Left lung (tissue), 14 donors: ENCODE measurements at places on chromosomes 1 and 21.

DNA sequence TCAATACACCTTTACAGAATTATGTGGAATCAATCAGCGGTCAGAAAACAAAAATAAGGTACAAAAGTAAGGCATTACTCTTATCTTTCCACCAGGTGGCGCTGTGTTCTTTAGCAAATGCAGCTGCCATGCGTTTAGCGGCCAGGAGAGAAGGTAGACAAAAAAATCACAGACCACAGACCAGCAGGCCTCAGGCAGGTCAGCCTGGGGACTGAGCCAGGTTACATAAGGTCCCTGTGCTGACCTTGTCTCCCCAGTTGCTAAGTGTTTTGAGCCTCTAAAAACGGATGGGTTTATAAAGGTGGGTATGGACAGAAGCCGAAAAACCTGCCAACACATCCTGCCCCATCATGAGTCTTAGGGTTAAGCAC is 2.8 kb downstream of the RGS16 start:
- H3K27ac ChIP-seq = no peak overlapping the region
- peak overlapping the region; percentile 57 for H3K4me3 ChIP-seq
- DNase-seq = no peak
- peaks cover 19% of the 10 kb centered on the region for H3K27me3 ChIP-seq
- H3K36me3 ChIP-seq = no peaks in the 10 kb centered on the region
- H3K4me1 ChIP-seq = peaks cover 50% of the 10 kb centered on the region

GRCh38 chr1:36476945-36477344 is 5.8 kb downstream of the CSF3R start:
- H3K4me3 ChIP-seq = no peak overlapping the region
- no peak for DNase-seq
- peaks cover 74% of the 10 kb centered on the region for H3K4me1 ChIP-seq
- no peak overlapping the region for H3K27ac ChIP-seq
- no peaks in the 10 kb centered on the region for H3K27me3 ChIP-seq

DNA sequence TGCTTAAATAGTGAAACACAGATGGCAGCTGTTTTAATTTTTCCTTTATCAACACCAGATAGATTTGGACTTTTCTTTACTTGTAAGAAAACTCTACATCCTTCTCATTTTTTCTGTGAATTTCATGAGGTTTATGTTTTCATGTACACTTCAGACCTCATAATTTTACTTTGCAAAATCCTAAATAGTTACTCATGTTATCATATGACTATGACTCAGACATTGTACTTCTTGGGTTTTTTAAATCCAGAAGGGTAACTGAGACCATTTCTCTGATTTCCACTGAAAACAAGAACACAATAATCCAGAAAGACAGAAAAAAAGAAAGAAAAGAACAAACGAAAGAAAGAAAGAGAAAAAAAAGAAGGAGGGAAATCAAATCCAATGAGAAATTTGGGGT is 1021.6 kb downstream of the NCAM2 start:
- no peak overlapping the region for H3K27ac ChIP-seq
- no peaks in the 10 kb centered on the region for H3K27me3 ChIP-seq
- H3K36me3 ChIP-seq = no peaks in the 10 kb centered on the region
- no peaks in the 10 kb centered on the region for H3K4me1 ChIP-seq
- no peak overlapping the region for H3K4me3 ChIP-seq
- DNase-seq = no peak

DNA sequence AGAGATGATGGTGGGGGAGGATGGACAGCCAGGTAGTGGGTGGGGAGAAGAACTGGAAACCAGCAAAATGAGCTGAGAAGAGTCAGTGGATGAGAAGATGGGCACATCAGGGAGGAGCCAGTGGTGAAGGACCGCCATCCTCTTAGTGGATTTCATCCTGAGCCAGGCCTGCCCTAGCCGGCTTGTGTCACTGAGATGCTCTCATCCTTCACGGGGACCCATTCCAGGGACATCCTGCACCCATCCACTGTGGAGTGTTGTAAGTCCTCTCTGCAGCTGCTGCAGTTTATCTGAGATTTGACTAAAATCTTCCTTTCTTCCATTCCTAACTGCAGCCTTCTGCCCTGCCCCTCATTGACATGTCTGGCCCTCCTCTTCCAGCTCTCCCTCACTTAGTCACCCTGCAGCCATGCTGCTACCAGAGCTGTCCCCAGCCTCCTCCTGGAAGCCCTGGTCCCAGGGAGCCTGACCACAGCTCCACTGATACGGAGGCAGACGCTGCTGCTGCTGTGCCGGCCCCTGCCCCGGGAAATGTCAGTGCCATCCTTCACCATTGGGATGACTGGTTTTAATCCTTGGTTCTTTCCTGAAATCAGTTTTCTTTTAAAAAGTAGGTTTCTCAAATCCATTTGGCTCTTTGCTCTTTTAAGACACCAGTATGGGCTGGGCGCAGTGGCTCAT is 33.2 kb downstream of the STUM start:
- DNase-seq = no peak
- no peaks in the 10 kb centered on the region for H3K4me1 ChIP-seq
- H3K4me3 ChIP-seq = no peak overlapping the region
- no peaks in the 10 kb centered on the region for H3K36me3 ChIP-seq
- no peak overlapping the region for H3K27ac ChIP-seq

GRCh38 chr1:44870096-44870495 is 27.0 kb upstream of the PTCH2 start:
- H3K36me3 ChIP-seq = peaks cover 30% of the 10 kb centered on the region
- H3K4me1 ChIP-seq = no peaks in the 10 kb centered on the region
- H3K4me3 ChIP-seq = no peak overlapping the region
- no peaks in the 10 kb centered on the region for H3K27me3 ChIP-seq
- H3K27ac ChIP-seq = no peak overlapping the region

DNA sequence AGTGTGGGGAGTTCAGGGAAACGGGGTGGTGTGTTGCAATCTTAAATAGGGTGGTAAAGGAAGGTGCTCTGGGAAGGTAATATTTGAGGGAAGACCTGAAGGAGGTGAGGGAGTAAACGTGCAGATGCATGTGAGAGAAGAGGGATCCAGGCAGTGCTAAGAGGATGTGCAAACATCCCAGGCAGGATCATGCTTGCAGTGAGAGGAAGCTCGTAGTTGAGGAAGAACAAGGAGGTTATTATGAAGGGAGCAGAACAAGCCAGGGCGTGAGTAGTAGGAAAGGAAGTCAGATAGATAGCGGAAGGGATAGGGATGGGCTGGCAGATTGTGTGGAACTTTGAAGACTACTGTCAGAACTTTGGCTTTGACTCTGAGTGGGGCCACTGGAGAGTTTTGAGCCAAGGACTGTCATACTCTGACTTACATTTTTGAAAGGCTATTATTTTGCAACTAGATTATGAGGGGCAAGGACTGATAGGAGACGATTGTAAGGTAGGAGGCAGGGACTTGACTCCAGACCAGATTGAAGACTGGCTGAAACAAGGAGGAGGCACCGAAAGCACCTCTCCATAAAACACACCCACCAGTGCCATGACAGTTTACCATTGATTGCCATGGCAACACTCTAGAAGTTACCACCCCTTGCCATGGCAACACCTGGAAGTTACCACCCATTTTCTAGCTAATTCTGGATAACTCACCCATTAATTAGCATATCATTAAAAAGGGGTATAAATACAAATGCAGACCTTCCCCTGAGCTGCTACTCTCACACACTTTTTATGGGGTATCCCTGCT is 67.0 kb downstream of the XCL2 start:
- no peaks in the 10 kb centered on the region for H3K36me3 ChIP-seq
- no peaks in the 10 kb centered on the region for H3K4me1 ChIP-seq
- no peaks in the 10 kb centered on the region for H3K27me3 ChIP-seq
- DNase-seq = no peak
- no peak overlapping the region for H3K27ac ChIP-seq
- H3K4me3 ChIP-seq = no peak overlapping the region

DNA sequence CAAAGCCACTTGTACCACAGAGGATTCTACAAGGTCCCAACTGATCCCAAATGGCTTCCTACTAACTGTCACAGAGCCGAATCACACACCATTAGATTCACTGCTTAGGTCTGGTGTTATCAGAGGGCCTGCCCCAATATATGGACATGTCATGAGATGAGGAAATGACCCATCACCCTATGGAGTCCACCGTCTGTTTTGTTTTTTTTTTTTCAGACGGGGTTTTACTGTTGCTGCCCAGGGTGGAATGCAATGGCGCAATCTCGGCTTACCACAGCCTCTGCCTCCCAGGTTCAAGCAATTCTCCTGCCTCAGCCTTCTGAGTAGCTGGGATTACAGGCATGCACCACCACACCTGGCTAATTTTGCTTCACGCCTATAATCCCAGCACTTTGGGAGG is 83.8 kb upstream of the ETS2 start:
- H3K4me3 ChIP-seq = no peak overlapping the region
- no peaks in the 10 kb centered on the region for H3K36me3 ChIP-seq
- no peak overlapping the region for H3K27ac ChIP-seq
- no peaks in the 10 kb centered on the region for H3K4me1 ChIP-seq
- DNase-seq = no peak
- H3K27me3 ChIP-seq = no peaks in the 10 kb centered on the region

GRCh38 chr1:105337420-105337819 is 1587.7 kb downstream of the AMY1C start:
- DNase-seq = no peak
- no peaks in the 10 kb centered on the region for H3K4me1 ChIP-seq

DNA sequence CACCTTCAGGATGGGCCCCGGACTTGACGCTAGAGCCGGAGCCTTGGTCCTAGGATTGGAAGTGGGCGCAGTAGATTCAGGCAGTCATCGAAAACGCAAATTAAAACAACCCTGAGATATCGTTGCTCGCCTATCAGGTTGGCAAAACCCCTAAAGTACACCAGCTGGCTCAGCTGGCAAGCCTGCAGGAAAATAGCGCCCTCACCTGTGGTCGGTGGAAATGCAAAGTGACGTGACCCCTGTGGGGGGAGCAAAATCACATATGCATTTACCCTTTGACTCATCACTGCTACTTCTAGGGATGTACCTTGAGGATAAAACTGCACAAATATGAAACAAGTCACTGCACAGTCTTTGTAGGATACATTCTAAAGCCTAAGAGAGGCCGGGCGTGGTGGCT is 170.3 kb upstream of the TMEM51 start:
- no peak overlapping the region for H3K4me3 ChIP-seq
- no peak overlapping the region for H3K27ac ChIP-seq
- no peaks in the 10 kb centered on the region for H3K36me3 ChIP-seq
- DNase-seq = no peak
- no peaks in the 10 kb centered on the region for H3K27me3 ChIP-seq
